T47D (cell line): ENCODE measurements at places on chromosomes 16 and 17.
A peak's percentile ranks its signal among the peaks of the same experiment; 100 is the strongest.

DNA sequence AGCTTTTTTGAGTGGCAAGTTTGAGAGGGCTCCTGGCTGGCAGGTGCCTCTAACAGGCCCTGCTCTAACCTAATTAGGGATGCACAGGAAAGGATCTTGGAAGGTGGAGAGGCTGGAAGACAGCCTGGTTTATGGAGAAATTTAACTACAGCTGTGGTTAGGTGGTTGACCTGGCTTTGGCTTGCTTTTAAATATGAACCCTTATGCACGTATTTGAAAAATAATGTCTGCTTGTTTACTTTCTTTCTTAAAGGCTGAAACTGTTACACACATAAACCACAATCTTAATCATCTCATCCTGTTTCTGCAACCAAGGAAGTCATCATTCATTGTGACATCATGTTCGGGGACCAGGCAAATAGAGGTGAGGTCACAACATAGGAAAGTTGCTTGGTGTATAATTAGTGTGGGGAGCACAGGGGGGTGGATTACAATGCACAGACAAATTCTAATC, 23.1 kb upstream of the DHRS13 start:
- DNase-seq: no peak

DNA sequence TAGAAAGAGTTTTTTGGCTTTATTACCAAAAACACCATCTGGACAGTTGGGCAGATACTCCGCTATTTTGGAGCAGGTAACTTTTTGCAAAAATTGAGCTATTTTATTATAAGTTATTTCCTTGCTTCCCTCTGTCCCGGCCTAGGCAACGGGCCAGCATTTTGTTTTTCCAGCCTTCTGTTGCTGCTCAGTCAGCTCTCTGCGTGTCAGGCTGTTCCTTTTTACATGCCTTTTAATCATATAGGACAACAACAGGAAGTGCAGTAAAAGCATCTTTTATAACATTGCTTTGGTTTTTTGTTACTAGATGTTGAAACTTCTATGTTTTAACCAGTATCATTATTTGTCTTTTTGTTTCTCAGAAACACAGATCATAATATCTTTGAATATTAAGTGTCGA, 30.4 kb downstream of the PPM1D start:
- no peak for DNase-seq

- no peak for DNase-seq
These were observed 447 bp downstream of the SDK2 start for GRCh38 chr17:73643852-73644144.

GRCh38 chr16:23557779-23558702, 514 bp downstream of the UBFD1 start:
- DNase-seq: no peak

- no peak for DNase-seq
These were observed 45.0 kb downstream of the USP31 start for GRCh38 chr16:23104032-23104955.

DNA sequence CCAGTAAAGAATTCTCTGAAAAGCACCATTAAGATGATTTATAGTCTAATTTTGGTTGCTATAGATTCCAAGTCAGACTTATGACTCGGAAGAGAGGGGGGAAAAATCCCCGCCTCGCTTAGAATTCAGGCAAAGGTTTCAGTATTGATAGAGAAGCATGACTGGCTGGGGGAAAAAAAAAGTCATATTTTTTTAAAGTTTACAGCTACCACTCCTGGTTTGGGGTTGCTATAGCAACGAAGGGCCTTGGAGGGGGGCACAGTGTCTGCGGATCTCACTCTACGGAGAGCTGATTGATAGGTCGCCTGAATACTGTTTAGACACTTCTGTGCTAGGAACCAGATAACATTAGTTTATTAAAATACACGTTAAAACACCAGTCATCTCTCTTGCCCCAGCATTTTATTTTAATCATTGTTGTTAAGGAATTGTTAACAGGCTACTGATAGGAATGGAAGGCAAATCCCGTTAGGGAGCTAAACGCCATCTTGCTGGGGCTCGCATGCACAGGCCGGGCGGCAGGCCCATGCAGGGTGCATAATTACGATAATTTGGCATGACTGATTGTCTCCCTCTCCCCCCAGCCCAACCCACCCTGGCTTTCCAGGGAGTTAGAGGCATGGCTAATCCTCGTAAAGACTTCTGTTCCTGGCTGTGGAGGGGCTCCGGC, 380.0 kb upstream of the XYLT1 start:
- no peak for DNase-seq

GRCh38 chr17:78378225-78379130, at the start of gene PGS1:
TSS of gene PGS1 (plus strand) at chr17:78378649. CDS start at chr17:78378666, 17 bp downstream.
- DNase-seq: peak; percentile 87

DNA sequence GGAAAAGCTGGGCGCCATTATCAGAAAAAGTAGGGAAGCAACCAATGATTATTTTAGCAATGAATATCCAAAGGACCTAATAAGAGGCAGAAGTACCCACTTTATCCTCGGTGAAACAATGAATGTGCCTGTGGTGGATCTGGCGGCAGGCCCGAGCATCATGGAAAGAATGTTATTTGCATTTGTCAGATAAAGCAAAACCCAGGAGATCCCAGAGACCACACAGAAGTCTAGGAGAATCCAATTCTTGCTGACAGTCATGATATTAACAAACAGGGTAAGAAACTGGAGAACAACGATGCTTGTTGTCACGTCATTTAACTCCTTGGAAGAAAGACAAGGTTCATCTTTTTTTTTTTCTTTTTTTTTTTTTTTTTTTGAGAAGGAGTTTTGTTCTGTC, 12.0 kb upstream of the TNRC6A start:
- DNase-seq: no peak

GRCh38 chr16:30472328-30472942, at the start of gene ITGAL:
TSS of gene ITGAL (plus strand) at chr16:30472742. CDS start at chr16:30472838, 96 bp downstream.
- DNase-seq: no peak

GRCh38 chr16:70737377-70738082, 51.7 kb upstream of the MTSS2 start:
- peak; percentile 84 for DNase-seq

GRCh38 chr16:29662729-29663015, 375 bp upstream of the SPN start:
- no peak for DNase-seq

DNA sequence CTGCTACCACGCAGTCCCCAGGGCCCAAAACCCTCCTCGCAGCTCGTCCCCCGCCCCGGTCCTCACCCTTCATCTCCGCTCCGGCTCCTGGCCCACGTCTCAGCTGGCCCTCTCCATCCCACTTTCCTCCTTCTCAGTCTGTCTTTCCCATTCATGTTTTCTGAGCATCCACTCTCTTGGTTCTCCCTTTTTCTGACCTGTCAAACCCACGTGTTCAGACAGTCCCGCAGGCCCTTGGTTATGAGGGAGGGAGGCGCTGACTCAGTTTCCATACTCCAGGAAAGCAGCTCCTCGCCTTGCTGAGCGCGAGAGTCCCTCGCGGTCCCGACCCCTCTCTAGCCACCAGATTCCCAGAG, 392 bp upstream of the HID1 start:
- no peak for DNase-seq

DNA sequence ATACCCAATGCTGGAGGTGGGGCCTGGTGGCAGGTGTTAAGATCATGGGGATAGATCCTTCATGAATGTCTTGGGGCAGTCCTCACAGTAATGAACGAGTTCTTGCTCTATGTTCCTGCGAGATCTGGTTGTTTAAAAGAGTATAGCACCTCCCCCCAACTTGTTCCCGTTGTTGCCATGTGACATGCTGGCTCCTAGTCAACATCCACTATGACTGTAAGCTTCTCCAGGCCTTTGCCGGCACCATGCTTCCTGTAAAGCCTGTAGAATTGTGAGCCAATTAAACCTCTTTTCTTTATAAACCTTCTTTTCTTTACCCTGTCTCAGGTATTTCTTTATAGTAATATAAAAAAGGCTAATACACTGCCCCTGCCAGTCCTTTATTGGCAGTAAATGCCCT, 33.3 kb downstream of the RANBP10 start:
- no peak for DNase-seq

DNA sequence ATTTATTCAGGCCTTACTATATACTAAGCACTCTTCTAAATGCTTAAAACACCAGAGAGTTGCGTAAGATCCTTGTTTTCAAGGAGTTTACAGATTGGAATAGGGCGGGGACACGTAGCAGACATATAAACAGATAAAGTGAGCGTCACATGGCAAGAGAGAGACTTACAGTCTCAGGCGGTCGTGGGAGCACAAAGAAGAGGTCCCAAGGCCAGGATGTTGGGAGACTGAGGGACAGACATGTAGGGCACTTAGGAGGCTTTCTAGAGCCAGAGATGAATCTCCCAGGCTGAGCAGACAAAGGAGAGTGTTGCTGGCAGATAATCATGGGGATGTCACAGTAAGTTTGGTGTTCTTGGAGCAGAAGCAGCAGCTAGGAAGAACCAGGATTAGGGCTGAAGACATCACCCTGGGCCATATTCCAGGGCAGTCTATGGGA, 119.1 kb upstream of the ANKFN1 start:
- DNase-seq: no peak

GRCh38 chr17:7177191-7177953, 1.8 kb downstream of the ASGR1 start:
- peak; percentile 63 for DNase-seq

DNA sequence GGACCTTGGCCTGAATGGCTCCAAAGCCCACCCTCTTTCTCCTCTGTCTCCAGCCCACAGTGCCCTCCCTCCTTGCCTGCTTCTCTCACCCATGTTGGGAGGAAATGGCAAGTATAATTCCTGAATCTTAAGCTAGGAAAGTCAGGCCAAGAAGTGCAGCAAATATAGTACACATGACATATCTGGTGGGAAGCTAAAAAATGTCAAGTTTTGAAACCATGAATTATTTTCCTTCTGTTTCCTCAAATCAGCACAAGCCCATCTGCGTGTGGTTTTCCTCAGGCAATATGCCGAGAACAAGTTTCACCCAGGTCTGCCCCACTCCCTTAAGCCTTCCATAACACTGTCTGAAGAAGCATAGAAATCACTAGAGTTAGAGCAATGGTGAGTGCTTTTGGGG, 502.8 kb upstream of the CDH11 start:
- no peak for DNase-seq

DNA sequence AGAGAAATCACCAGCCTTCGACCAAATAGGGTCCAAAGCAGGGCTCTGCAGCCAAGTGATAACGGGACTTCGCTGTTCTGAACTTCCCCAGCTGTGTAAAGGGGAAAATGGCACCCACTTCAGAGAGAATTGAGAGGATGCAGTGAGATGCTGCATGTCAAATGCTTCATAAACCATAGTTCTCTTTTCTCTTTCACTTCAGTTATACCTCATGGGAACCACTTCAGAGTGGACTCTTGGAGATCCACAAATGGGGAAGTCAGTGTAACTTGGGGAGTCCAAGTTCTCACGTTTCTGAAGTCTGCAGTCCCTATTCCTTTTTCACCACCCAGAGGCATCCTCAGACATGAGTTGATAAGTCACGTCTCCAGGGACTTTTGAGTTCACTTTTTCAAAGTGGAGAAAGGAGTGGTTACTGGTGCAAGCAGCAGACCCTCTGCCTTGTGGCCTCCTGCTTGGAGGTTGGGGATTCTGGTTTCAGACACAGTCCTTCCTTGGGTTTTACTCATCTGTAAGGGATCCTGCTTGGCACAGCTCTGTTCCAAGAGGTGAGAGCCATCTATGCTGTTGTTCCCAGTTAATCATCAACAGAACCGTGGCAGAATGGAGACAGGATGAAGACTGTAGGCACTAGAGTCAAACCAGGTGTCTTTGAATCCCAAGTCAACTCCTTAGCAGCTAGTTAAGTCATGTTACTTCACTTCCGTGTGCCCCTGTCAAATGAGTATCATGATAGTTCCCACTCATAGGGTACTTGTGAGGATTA, 123.4 kb upstream of the NOL11 start:
- DNase-seq: no peak

DNA sequence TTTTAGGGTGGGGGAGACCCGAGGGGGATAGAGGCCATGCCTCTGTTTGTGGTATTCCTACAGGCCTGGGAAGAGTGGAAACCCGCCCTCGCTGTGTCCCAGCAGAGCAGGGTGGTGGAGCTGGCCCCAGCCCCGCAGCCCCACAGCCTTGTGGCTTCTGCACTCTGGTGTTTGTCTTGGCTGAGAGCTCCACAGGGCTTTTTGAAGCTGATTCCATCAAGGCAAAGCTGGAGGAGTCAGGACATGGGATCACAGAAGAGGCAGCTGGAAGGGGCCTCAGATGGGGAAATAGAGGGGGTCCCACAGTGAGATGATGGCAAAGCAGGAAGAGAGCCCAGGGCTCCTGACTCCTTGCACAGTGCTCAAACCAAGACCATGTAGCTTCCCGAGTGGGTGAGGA, 5.0 kb upstream of the WFIKKN2 start:
- peak; percentile 68 for DNase-seq

DNA sequence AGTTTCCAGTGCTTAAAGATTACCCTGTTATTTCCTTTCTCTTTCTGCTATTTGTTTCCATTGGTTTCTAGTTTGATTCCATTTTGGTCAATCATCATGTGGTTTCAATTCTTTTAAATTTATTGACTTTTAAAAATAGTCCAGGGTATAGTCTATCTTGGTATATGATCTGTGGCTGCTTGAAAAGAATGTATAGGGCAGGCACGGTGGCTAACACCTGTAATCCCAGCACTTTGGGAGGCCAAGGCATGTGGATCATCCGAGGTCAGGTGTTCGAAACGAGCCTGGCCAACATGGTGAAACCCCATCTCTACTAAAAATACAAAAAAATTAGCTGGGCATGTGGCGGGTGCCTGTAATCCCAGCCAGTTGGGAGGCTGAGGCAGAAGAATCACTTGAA, 34.5 kb upstream of the NACA2 start:
- no peak for DNase-seq

- no peak for DNase-seq
These were observed 9.1 kb upstream of the CRYBA1 start for GRCh38 chr17:29237476-29238132.

DNA sequence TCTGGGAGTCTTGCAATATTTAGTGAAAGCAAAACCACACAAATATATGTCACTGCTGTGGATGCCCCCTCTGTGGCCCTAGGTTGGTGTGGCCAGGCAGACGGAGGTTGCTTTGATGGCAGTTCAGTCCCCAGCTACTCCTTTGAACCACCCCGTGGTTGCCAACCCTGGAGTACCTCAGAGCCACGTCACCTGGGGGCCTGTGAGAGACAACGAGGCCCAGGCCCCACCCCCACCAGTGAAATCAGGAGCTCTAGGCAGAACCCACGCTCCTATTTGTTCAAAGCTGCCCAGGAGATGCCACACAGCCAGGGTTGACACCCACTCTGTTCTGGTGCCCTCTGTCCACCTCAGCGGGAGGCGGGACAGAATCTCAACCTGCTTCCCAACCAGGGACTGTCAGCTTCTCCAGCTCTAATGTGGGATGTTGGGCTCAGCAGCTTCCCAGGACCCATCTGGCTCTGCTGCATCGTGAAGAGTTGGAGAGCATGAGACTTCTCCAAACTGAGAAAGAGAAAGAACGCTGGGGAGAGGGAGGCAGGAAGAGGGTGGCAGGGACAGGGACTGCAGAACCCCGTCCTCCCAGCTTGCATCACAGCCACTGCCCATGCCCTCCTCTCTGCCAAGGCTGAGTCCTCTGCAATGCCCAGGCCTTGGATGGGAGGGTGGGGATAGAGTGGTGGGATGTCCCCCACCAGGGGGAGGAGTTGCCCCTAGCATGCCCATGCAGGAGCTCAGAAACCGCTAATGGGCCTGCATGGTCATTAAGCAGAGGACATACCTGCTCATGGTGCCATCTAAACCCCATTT, 81.8 kb downstream of the C16orf78 start:
- DNase-seq: no peak
